Thoracic aorta (tissue), 2 donors: ENCODE measurements at places on chromosomes 7 and 10. TPM values are rescaled to one million over a fixed set of nuclear protein-coding genes. Genes with fewer than 3 reads are reported as not detected.

DNA sequence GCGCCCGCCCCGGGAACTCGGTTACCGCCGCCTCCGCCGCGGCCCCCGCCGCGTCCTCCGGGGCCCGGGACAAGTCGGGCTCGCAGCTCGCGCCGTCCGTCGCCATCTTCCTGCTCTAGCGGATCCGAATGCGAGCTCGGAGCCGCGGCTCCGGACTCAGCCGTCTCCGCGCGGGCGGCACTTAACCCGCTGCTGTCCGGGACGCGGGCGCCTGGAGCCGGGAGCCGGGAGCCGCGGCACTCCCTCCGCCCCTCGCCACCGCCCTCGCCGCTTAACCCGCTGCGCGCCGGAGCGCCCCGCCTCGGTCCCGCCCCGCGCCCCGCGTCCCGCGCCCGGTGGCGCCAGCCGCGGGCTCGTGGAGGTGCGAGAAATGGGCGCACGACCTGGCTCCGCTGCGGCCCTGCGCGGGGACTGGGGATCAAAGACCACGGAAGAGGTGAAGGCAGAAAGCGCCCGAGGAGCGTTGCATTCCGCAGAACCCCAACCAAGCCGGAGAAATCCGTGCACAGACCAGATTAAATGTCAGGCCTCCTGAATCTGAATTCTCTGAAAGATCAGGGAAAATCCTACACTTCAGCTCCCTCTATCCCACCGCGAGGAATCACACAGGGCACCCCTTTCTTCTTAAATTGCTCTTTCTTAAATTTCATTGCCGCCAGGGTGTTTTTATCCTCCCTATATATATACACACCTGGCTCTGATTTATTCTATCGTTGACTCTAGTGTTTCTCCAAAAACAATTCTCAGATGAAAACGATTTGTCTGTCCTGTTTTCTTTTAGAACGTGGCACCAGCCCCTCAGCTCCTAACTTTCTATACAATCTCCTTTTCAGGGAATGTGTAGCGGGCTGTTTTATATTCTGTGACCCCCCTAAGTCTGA lies at the start of gene CTTNBP2:
Gene CTTNBP2, minus strand, starts transcription at position 132 of the 881 bp plus-strand sequence. Its CDS starts 26 bp downstream, at position 106.
- no peaks in the 10 kb centered on the region for H3K4me1 ChIP-seq
- peak within 1 kb of the TSS; percentile 95 for H3K4me3 ChIP-seq
- no peak for DNase-seq
- no peaks in the 10 kb centered on the region for H3K27me3 ChIP-seq
- H3K36me3 ChIP-seq = no peaks in the 10 kb centered on the region

DNA sequence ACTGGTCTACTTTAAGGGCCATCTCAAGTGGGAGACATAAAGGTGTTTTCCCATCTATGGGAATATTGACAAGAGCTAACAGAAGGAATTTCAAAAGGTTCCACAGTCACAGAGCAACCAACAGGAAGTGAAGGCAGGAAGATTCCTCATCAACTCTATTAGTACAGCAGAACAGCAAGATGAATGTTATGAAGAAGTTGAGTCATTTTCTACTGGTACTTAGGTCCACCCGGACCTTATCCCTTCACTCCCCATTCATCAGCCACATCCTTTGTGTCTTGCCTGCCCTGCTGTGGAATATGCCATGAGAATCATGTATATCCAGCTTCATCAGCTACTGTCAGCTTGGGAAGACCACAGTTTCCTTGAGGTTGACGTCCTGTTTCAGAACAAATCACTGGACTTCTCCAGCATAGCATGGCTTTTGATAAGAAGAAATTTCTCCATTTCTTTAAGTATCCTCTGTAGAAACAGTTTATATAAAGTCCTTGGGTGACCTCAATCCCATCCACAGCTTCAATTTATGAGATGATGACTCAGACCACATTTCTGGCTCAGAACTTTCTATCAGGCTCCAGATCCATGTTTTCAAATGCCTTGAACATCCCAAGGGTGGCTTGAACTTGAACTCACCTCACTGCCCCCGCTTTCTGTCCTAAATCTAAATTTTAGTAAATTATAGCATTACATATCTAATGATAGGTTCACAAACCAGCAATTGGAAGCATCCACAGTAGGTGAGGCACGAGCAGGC lies 84.9 kb upstream of the AGK start:
- no peak overlapping the region for H3K27ac ChIP-seq
- no peak for DNase-seq
- no peaks in the 10 kb centered on the region for H3K4me1 ChIP-seq
- H3K27me3 ChIP-seq = no peaks in the 10 kb centered on the region

- H3K4me3 ChIP-seq = peak within 1 kb of the TSS; percentile 97
- no peaks in the 10 kb centered on the region for H3K36me3 ChIP-seq
- H3K4me1 ChIP-seq = peaks cover 40% of the 10 kb centered on the region
- no peak for DNase-seq
These were observed at the start of gene ARID5B for GRCh38 chr10:61900829-61901792. Gene ARID5B, plus strand, starts transcription at chr10:61901699. Its CDS starts 11 bp downstream, at chr10:61901710.

Gene GRIFIN
- total RNA-seq = not detected

Gene PIK3AP1
- 20.2 TPM for total RNA-seq
